Mucosa of gallbladder (tissue), 1 donor: ENCODE measurements at places on chromosomes 5 and 9.

DNA sequence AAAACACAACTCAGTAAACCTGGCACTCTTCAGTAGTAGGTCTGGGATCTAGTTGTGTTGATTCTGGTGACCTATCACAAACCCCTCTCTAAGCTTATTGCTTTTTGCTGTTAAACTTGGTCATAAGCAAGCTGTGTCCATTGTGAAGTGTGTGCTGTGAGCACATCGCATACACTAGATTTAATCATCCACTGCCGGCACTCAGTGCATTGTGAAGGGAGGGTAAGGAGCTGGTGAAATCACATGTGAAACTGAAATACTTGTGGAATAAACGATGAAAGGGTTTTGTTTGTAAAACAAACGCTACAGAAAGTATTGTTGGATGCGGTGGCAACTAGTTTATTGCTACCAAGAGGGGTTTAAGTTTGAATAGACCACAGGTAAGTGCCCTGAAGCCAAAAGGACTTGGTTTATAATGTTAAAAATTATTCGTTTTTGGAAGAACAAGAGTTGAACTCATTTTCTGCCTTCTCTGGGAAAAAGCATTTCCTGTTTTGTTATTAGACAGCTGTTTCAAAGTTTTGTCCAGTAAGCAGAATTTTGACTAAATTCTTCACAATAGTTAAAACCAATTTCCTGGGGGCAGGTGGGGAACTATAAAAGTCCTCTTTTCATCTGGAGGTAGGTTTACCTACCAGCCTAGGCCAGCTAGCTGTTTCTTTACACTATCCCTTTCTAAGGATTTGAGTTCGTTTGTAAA lies 24.6 kb downstream of the TJP2 start:
- no peak for DNase-seq

DNA sequence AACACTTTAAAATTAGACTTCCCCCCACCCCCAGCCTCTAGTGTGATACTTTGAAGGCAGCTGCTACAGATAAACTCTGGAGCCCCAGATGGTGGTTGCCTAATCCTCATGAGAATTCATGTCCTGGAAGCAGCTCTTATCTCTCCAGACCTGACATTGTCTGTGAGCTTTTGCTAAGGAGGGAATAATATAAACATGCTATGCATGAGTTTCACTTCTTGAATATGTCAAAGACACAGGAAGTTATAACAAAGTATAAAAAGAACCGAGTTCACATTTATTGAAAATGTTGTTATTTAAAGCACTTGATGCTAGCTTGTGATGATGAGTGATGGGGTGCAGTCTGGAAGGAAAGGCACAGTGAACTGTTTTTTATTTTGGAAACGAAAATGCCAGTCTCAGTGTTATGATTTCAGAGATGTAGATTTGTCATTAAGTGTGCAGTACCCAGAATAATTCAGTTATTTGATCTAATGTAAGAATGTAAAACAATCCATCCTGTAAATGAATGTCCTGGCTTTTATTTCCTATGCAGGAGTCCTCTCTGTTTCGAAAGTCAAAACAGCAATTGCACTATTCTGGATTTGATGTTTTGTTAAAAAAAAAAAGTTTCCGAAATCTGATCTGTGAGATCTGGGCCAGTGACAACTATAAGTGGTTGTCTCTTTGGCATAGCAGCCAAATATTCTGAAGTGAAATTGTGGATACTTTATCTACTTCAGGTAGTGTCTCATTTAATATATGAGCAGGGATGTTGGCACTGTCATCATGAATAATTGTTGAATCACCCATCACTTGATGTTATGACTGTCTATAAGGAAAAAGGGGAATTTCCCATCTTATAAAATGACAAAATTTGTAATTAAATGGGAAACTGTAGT lies 77.0 kb downstream of the ZCCHC7 start:
- no peak for DNase-seq

- no peak for DNase-seq
Observed at GRCh38 chr5:178327446-178327845, 94.8 kb upstream of the PHYKPL start.

- no peak for DNase-seq
Observed at GRCh38 chr9:84754461-84754860, 84.9 kb downstream of the NTRK2 start.

- no peak for DNase-seq
Observed at GRCh38 chr5:132812781-132813598, at the start of gene SOWAHA. SOWAHA (plus strand) TSS chr5:132813302; CDS start chr5:132813622, 320 bp downstream.

DNA sequence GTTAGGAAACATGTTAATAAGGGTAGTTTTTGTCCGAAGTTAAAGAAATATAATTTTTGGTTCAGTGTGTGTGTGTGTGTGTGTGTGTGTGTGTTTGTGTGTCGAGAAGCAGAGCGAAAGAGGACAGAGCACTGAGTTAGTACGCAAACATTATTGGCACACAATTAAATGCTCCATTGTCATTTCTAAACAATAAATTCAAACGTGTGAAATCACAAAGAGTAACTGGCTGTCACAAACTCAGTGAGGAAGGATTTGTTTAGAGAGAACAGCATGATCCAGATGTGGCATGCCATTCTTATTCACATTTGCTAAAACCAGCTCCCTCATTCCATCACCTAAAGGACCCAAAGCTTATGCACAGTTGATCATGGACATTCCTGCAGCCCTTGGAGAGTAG lies 970.8 kb downstream of the DTWD2 start:
- DNase-seq, result no peak

DNA sequence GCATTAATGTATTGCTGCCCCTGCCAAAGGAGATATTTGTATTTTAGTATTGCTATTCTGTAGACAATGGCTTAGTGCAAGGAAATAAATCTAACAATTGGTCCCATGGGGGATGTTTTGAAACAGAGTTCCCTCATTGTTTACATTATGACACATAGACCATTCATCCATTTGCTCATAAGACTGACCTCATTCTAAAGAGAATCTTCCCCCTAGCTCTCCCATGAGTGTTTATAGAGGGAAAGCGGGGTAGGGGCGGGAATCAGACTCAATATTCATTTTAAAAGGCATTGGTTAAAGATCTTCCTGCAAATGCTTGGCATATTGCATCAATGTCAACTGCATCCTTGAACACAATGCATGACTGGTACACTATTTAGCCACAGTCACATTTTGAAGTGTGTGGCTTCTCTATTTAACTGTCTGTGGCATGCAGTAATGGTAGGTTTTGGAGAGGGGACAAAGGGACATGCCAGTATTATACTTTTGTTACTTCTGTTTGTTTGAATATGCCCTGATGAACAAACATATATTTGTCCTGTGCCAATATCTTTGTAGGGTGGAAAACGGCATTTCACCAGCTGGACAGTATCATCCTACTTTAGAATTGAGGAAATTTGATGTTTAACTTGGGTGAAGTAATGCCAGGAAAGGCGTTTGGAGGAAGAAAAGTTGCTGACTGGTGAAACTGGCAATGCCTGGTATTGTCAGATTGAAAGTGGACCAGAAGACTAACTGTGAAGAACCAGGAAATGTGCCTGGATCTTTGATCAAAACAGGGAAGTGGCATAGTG lies 84.1 kb upstream of the MEGF10 start:
- no peak for DNase-seq
